ENCODE measurements at places on chromosomes 1 and 21.

DNA sequence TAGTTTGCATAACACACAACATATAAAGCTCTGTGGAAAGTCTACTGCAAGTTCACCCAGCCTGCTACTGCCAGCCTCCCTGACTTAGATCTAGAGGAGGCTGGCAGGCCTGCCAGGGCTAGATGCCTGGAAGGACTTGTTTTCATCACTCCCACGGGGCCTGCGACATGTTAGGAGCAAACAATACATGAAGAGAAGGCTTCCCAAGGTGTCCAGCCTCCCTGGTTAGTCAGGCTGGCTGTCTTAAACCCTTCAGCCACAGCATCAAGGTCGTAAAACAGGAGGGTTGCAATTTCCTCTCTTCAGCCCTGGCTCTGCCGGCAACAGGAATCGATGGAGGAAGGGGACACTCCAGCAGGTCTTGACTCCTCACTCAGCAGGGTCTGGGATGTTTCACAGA is 104.5 kb downstream of the NGF start:
- no peak for DNase-seq

- DNase-seq: no peak
Measured at GRCh38 chr1:62941780-62942179, 157.8 kb downstream of the ATG4C start.

GRCh38 chr21:10430005-10430404 is 91.4 kb upstream of the TPTE start:
- DNase-seq: no peak

GRCh38 chr21:43861706-43862105 is 3.3 kb upstream of the AGPAT3 start:
- DNase-seq: peak; percentile 26

- DNase-seq: no peak
Measured at GRCh38 chr1:27405074-27405473, 12.7 kb downstream of the GPR3 start.

DNA sequence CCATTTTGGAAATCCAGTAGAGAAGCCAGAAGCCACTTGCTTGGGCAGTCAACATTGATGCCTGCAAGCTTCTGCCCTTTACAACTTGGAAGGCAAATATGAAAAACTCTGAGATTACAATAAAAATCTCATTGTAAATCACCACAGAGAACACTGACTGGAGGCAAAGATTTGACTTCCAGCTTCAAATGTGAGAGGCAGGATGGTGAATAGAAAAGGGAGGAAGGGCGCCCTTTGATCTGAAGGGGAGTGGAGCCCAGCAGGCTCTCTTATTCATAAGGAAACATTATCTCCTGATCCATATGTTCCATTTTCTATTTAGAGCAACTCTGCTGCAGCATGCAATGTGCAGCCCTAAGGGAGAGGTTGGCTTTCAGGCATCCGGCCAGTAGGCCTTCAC is 348.3 kb downstream of the AJAP1 start:
- no peak for DNase-seq

DNA sequence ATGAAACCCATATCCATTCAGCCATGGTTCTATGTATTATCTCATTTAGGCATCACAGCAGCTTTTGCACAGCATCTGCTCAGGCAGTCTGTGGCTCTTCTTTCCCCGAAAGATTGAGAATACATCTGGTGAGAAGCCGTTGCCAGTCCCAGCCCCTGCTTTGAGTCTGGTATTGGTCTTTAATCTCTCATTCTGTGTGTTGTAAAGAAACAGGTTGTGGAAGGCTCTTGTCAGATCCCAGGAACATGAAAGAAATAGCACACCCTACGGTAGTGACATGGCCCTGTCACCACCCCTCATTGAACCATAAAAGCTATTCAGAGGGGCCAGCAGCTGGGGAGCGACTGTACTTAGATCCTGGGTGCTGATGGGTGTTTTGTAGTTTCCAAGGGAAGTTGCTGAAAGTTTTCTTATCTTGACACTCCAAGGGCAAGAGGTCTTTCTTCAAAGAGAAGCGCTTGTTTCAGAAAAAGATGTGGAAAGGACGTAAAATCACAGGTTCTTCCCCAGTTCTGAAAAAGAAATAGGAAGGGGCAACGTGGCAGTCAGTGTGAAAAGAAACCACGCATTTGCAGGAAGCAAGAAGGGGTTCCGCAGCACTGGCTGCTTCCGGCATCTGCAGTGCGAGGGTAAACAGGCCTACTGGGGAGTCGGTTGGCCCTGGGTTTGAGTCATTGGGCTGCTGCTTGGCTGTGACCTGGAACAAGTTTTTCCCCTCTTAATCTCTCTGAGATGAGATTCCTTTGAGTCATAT is 145.0 kb downstream of the DHRS3 start:
- no peak for DNase-seq

GRCh38 chr1:110957798-110958197 is 5.9 kb downstream of the LRIF1 start:
- no peak for DNase-seq

- DNase-seq: no peak
Measured at GRCh38 chr1:241077386-241078147, 279.4 kb downstream of the RGS7 start.

GRCh38 chr1:109578947-109579443 is 30.6 kb downstream of the GNAI3 start:
- DNase-seq: no peak

DNA sequence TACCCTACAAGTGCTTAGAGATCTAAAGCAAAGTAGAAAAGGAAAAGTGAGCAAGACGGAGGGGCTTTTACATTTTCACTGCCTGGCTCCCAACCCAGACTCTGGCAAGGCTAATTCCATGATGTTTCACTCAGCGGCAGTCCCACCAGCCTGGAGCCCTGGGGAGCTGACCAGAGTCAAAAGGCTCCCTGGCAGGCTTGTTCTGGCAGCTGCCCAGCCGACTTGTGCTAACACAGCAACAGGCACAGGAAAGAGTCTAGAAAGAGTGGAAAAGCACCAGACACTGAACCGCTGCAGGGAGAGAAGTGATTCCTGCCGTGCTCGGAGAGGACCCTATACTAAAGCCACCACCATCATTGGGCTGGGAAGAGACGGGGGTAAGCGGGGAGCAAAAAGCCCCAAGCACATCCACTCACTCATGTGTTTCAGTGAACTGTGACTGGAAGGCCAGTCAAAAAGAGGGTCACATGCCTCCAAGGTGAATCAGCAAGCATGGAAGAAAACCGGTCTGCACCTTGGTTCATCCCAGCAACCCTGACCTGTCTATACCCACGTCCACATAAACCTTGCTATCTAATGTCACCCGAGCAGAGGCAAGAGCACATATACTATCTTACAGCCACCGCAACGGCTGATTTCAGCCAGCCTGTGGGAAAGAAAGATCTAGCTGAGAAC is 8.0 kb downstream of the SMIM12 start:
- DNase-seq: no peak

DNA sequence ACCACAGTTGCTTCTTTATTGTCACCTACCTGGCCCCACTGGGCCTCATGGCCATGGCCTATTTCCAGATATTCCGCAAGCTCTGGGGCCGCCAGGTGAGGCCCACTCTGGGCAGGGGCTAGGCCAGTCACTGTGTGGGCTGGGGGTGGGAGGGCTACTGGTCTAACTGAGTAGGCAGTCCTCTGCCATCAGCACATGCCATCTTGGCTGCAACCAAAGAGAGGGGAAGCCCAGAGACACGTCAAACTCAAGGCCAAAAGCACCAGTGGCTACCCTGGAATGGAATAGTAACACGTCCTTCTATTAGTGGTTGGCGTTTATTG is 4.0 kb downstream of the HCRTR1 start:
- no peak for DNase-seq

GRCh38 chr1:79896140-79896539 is 889.6 kb upstream of the ADGRL4 start:
- no peak for DNase-seq

All from NCI-H1105 (cell line).